ENCODE measurements at places on chromosomes 1 and 21. TPM values are rescaled to one million over a fixed set of nuclear protein-coding genes. Genes with fewer than 3 reads are reported as not detected.

DNA sequence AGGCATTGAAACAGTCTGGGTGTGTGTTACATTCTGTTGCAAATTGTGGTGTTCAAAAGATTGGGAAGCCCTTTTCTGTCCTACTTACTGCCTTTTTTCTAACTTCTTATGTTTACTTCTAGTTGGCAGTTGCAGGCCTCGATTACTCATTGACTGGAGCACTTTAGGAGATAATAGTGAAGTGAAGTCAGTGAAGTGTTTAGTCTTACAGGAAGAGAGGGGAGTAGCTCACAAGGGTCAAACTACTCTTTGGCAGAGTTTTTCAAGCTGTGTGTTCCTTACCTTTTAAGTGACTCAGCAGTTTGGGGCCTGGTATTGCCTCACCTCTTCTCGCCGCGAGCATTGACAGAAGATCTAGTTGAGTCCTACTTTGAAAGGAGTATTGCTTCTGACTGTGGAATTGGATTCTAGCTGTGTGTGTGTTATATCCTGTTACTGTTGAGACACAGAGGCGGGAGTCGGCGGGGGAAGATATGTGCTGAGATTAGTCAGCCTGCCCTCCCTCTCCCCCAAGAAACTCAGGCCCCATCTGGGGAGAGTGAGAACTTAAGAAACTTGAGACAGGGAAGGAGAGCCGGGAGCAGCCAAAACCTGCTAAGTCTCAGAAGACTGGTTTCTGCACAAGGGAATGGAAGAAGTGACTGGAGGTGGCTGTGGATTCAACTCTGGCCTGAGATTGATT is 19.3 kb downstream of the AHCYL1 start:
- DNase-seq: no peak

GRCh38 chr1:221573756-221574155 is 168.1 kb downstream of the DUSP10 start:
- DNase-seq: no peak

DNA sequence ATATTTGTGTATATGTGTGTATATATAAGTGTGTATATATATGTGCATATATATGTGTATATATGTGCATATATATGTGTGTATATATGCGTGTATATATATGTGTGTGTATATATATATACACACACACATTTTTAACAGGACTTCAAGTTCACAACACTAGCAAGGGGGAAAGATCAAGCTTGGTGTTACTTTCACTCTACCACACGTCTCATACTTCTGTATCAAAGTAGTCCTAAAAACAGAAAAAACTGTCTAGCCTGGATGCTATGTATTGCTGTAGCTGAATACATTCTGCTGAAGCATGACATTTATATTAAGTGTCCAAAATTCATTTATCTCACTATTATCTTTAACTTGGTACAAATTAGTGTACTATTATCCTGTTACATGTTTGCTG is 17.9 kb upstream of the ATP6V1G3 start:
- no peak for DNase-seq

DNA sequence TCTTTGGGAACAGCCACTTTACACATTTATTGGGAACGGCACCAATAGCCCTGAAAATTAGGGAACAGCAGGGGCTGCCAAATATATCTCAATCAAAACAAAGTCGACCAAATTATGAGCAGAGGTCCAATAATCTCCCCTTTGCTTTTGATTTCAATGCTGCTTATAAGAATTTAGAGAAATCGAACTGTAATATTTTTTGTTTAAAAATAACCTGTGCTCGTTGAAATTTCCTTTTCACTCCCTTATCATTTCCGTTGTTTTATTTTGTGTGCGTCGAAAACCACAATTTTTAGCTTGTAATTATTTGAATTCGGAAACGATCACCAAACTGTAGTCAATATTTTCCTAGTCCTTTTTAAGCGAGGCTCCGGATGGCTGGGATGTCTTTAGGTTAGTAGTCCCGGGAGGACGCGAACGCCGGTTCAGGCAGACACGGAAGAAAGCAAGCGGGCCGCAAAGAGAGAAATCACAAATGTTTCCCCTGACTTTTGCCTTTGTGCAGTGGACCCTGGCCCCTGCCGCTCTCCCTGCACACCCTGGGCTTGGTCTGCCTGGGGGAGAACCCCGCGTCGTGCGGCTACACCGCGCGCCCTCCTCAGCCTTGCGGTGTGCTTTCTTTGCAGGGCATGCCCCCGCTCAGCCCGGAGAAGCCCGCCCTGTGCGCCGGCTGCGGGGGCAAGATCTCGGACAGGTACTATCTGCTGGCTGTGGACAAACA is 2.3 kb downstream of the LHX9 start:
- no peak for DNase-seq

GRCh38 chr1:178724376-178724727 is 692 bp upstream of the RALGPS2 start:
- no peak for DNase-seq

GRCh38 chr1:24586970-24587820 is 31.3 kb downstream of the NCMAP start:
- DNase-seq: peak; percentile 61

CGN gene
- 4.6 TPM for total RNA-seq
